ENCODE measurements at places on chromosomes 11 and 22.

- no peak for DNase-seq
These were observed 30.7 kb downstream of the TIMP3 start for GRCh38 chr22:32832174-32832573.

DNA sequence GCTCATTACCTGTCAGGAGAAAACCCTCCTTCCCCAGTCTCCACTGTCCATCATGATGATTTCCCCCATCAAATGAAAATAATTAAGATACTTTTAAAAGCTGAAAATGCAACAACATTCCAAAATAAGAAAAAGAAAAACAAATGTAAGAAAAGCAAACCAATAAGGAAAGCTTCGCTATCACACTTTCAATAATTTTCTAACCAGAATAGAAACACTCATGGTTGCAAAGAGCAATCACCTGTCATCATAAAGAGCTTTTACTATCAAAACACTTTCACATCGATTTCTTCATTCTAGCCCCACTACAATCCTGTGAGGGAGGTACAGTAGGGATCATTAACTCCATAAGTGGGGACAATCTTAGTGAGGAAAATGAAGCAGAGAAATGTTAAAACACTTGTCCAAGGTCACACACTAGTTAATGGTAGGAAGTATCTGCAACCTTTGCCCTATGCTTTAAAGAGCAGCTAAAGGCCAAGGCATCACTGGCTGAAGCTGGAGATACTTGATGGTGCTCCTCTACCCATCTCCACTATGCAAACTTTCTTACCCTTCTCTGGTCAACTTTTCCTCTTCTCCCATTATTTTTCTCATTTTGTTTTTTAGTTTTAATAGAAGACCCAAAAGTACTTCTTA lies 2.6 kb downstream of the RBM4B start:
- peak; percentile 67 for DNase-seq

DNA sequence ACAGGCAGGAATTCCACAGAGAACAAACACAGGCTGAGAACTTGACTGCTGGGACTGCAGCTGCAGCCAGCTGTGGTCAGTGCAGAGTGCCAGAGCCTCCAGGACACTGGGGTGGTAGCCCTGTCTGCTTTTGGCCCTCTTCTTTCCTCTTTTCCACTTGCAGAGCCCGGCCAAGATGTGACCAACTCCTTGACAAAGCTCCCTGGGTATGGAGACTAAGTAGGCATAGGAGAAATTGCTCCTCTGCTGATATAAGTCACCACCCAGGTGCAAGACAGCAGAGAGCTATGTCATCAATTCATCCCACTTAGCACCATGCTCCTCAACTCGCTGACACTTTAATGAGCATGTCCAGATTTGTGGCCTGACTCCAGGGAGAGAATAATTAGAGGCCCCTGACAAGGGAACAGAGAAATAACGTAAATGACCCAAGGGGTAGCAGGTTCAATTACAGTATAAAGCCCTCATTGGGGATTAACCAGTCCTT lies 369.4 kb upstream of the B3GAT1 start:
- DNase-seq: no peak

- DNase-seq: no peak
These were observed 23.2 kb downstream of the TAF1D start for GRCh38 chr11:93718057-93718563.

DNA sequence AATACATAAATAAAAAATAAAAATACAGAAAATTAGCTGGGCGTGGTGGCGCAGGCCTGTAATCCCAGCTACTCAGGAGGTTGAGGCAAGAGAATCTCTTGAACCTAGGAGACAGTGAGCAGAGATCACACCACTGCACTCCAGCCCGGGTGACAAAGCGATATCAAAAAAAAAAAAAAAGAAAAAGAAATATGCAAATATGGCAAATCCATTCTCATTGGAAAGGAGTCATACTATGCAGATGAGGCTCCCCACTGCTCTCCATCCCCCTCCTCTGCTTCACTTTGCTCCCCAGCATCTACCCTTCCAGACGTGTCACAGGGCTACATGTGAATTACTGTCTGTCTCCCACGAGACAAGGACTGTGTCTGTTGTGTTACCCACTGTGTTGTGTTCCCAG lies 36.3 kb upstream of the PDGFB start:
- no peak for DNase-seq

- DNase-seq: no peak
These were observed 67.3 kb upstream of the ANO1 start for GRCh38 chr11:70010774-70011173.

DNA sequence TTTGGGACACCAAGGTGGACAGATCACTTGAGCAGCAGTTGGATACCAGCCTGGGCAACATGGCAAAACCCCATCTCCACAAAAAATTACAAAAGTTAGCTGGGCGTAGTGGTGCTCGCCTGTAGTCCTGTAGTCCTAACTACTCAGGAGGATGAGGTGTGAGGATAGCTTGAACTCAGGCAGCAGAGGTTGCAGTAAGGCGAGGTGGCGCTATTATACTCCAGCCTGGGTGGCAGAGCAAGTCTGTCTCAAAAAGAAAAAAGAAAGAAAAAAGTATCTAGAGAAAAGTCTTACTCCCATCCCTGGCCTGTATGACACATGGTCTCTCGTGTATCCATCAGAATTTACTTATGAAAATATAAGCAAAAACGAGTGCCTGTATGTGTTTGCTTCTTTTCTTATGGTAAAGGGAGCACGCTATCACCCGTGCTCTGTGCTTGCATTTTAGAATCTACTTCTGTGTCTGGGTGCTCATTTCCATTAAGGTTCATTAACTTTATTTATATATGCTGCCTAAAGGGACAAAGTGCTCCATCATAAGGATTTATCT lies 15.4 kb upstream of the CPT1A start:
- no peak for DNase-seq

DNA sequence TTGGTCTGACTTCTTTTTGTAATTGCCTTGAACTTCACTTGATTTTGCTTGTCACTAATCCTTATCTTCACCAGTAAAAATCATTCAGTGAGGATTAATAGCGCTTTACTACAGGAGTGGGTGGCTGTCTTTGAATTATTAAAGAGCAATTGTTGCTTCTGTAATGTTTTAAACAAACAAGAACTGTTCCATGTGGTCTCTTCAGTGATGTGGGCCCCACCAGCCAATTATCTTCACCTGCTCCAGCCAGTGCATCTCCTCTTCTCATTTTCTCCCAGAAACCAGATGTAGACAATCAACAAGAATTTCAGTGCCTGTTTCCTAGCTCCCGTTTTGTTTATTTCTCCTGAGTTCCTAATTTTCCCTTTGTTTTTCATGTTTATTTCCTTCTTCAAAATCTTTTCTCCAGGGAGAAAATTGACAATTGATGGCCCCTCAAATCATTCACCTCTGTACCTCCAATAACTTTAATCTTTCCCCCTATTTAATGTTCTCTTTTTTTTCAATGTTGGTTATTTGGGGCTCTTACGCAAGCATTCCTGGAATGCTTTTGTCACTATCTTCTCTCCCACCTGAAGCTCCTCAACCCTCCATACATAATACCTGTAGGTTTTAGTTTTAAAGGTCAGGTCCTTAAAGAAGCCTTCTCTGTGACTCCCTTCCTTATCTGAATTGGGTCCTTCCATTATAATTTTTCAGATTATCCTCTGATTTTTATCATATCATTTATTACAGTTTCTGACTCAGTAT lies 115.1 kb downstream of the ARFGAP2 start:
- DNase-seq: no peak

GRCh38 chr11:123425367-123425766 lies 4.7 kb upstream of the GRAMD1B start:
- DNase-seq: no peak

- DNase-seq: no peak
These were observed 9.0 kb upstream of the BID start for GRCh38 chr22:17783312-17783711.
